ENCODE measurements at places on chromosomes 1 and 21. TPM values are rescaled to one million over a fixed set of nuclear protein-coding genes. Genes with fewer than 3 reads are reported as not detected.

The ORC1 gene
- 37.3 TPM for total RNA-seq

The ATP1A4 gene
- not detected for total RNA-seq

The MPL gene
- total RNA-seq: not detected

The RUNX3 gene
- 0.02 TPM for total RNA-seq

The C4BPB gene
- not detected for total RNA-seq

- DNase-seq: no peak
These were observed 787.6 kb downstream of the USP25 start for GRCh38 chr21:16517383-16517782.

DNA sequence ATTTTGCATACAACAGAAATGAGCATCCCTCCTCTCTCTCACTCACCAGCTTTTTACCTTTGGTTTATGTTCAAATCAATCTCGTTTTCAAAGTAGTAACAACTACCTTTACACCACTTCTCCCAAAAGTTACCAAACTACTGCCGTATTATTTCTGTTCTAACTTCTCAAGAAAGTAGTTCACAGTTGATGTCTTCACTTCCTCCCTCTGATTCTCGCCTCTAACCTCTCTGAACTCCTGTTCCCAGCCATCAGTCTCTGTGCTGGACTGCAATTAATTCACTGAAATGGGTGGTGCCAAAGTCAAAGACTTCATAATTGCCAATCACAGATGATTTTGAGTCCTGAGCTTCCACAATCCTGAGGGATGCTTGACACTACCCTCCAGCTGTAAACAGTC lies 54.0 kb downstream of the ZNF281 start:
- no peak for DNase-seq

GRCh38 chr1:117754061-117754969 lies 148.5 kb downstream of the TENT5C start:
- peak; percentile 84 for DNase-seq

DNA sequence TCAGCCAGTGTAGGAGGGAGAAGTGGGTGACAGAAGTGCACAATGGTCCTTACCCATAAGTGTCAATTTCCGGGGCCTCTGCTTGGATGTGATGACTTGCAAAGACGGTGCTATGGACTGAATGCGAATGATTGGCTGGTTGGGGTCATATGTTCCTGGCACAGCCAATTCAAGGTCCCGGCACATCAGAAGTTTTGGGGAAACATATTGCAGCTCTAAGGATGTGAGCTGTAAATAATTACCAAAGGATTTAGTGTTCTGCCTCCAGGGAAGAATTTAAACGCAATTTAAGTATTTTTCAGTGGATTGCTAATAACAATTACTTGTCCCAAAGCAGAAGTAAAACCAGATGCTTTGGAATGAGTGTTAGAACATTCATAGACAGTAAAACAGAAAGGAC lies 26.9 kb upstream of the EXOSC10 start:
- no peak for DNase-seq

DNA sequence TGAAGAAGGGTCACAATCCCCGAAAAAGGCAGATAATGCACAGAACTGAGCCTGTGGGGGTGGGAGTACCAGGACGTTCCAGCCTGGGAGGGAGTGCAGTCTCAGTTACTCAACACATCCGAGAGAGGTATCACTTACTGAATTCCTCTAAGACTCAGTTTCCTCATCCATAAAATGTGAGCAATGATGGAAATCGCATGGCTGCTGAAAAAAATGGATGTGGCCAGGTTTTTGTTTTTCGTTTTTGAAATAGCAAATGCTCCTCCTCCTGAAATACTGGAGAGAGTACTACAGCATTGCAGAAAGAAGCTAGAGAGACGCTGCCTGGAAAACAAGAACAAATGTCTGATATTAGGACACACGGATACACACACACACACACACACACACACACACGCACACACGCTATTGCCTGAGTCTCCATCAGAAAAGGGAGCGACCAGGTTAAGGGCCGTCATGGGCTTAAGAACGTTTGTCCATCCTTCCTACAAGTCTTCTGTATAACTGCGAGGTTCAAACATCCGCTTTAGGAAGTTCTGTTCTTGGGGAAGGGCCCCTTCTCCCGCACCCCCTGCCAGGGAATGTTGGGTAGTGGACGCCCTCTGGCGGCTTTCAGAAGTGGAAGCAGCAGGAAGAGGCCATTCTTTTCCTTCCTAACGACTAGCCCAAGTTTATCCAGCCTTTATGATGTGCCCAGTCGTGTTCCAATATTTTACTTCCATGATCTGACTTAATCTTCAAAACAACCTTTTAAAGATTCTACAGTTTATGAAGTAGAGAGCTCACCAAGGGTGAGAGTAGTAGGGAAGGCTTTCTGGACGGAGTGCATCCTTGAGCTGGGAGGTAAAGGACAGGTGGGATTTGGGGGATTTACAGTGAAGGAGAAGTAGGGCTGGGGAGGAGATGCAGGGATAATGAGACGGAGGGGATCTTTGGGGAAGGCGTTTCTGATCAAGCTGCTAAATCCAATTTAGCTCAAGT lies 699 bp upstream of the NES start:
- peak; percentile 84 for DNase-seq

- DNase-seq: no peak
These were observed 14.7 kb downstream of the INTS3 start for GRCh38 chr1:153742411-153743142.

DNA sequence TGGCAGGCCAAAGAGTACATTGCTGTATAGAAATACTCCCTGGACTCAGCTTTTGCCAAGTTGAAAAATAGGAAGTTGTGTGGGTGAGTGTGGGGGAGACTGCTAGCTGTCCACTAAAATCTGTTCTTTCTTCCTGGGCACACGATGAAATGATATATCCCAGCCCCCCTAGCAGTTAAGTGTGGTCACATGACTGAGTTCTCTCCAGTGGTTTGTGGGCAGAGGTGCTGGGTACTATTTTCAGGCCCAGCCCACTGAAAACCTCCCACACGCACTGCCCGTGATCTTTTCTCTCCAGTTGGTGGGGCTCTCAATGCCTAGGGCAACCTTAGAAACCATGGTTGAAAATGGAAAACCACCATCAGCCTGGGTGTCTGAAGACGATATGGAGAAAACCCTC lies 119.7 kb upstream of the LMO4 start:
- DNase-seq: no peak

DNA sequence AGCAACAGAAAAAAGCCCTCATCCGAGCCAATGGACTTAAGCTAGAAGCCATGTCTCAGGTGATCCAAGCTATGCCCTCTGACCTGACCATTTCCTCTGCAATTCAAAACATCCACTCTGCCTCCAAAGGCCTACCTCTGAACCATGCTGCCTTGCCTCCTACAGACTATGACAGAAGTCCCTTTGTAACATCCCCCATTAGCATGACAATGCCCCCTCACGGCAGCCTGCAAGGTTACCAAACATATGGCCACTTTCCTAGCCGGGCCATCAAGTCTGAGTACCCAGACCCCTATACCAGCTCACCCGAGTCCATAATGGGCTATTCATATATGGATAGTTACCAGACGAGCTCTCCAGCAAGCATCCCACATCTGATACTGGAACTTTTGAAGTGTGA lies 20.7 kb downstream of the NR5A2 start:
- DNase-seq: no peak

Measured in SJCRH30 (cell line).